ENCODE measurements at places on chromosomes 4 and X.
A peak's percentile ranks its signal among the peaks of the same experiment; 100 is the strongest.

DNA sequence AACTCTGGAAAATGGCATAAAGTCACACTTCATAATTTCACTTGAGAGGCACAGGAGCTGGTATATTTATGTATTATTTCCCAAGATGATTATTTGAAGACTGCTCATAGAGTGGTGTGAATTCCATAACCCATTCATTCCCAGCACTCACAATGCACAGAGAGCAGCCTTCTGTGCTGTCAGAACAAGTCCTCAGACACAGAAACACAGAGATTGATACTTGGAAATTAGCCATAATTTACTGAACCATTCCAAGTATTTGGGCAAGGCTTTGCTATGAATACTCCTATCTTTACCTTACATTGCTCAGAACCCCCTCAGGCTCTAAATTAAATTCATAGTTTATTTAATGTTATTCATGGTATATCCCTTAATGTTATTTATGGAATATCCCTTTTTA, 53.6 kb downstream of the PABPC4L start:
- DNase-seq = no peak

DNA sequence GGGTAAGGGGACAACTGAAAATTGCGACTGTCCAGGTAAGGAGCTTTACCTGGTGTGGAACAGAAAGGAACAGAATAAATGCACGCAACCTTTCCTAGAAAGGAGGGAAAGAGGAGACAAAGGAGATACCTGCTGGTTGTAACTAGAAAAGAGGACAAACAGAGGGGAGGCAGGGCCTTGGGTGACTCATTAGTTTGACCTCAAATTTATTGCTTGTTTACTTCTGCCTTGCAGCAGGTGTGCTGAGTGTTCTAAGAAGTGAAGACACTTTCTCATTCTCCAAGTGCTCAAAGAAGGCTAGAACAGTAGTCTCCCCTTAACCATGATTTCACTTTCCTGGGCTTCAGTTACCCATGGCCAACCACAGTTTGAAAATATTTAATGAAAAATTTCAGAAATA, 123.1 kb upstream of the BOD1L1 start:
- no peak for DNase-seq

GRCh38 chr4:146462251-146462650, 59.5 kb downstream of the SLC10A7 start:
- DNase-seq = no peak

GRCh38 chr4:31065086-31065485, 344.9 kb downstream of the PCDH7 start:
- DNase-seq = no peak

DNA sequence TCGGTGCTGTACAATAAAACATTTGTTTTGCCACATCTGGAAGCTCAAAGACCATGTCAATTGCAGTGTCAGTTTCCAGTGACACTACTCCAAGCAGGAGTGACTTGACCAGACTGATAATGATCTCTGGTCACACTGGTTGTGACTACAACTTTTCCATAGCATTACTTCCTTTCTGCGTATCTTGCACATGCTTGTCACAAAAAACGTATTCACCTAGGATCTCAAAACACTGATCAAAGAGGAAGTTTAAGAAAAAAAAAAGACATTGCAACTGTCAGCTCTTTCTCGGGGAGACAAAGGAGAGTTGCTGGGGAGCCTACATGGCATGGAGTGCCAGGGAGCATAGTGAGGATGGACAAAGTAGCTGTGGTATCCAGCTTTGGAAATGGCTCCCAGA, 60.6 kb downstream of the OPHN1 start:
- no peak for DNase-seq

DNA sequence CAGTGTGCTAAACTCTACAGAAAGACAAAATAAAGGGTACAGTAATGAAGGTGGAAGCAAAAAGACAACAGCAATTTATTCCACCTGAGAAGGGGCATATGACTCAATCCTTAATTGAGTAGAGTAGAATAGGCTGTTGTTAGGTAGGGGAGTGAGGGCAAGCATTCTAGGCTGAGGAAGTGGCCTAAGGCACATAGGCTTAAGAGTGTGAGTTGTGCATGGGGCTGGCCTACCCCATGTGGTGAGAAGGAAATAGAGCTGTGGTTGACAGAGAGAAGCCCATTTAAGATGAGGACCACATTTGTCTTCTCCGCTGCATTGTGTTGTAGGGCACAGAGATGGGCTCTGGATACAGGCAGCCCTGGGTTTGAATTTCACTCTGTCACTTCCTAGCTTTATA, 3.4 kb upstream of the ZCCHC18 start:
- DNase-seq = no peak

DNA sequence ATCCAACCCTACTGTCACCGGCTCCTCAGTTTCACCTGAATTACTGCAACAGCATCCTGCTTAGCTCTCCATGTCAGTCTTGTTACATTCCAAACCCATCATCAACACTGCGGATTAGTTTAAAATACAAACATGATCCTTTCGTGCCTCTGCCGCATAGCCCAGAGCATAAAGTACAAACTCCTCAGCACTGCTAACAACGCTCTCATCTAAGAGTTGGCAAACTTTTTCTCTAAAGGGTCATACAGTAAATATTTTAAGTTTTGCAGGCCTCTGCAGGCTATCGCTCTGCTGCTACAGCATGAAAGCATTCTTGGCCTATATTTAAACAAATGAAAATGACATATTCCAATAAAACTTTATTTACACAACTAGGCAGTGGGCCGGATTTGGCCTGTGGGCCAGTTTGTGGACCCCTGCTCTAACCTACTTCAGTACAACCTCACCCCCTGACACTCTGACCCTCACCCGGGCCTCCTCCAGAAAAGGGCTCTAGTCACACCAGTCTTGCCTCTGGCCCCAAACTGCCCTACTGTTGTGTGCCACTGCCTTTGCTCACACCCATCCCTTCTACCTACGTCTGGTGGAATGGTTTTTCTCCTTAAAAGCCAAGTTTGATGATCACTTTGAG, 7.2 kb downstream of the STX18 start:
- DNase-seq = no peak

DNA sequence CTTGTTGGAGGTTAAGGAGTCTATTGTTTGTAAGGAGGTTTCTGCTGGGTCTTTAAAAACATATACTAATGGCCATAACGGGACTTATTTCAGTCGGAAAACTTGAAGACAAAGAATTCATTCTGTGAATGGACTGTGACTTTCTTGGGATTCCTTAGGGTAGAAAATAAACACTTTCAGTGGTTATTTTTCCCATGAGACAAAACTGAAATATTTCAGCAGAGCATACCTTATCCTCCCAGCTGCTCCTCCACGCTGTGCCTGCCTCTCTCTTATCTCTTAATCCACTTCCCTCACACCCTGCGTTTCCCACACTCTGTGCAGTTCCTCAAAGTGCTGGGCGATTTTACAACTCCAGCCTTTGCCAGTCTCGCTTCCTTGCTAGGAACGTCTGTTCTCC, 47.1 kb upstream of the SORBS2 start:
- DNase-seq = no peak

- DNase-seq = no peak
Measured at GRCh38 chrX:45258731-45259402, 58.2 kb upstream of the DIPK2B start.

GRCh38 chrX:126552313-126553022, at the start of gene DCAF12L1:
TSS of gene DCAF12L1 (minus strand) at chrX:126552814. CDS start at chrX:126552608, 206 bp downstream.
- DNase-seq = no peak

DNA sequence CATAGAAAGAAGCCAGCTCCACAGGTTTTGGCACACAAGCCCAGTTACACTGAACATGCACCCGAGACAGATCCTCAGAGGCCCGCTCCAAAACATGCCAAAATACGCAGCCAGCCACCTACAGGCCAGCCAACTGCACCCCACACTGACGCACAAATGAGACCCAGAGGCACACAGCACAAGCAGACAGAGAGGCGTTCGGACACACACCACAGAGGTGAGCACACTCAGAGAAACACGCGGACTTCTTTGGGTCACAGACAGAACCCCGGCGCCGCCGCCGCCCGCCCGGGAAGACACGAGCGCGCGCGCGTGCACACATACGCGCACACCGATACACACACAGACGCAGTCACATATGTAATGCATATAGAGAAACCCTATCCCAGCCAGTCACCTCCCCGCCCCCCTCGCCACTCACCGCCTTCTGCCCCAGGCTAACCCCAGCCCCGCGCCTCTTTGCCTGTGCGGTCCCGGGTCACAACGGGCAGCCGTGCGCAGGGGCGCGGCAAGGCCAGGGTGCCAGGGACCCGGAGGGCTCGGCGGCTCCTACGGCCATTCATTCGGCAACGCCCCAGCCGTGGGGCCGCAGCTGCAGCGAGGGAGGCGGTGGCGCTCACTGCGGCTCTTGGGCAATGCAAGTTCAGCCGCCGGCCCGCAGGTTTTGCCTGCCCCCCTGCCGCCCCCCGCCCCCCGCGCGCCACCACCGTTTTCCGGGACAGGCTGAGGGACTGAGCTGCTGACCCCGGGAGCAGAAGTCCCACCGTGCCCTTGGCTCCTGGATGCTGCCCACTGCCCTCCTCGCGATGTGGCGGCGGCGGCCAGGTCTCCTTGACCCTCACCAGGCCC, 553 bp downstream of the SEPTIN6 start:
- DNase-seq = peak; percentile 72

DNA sequence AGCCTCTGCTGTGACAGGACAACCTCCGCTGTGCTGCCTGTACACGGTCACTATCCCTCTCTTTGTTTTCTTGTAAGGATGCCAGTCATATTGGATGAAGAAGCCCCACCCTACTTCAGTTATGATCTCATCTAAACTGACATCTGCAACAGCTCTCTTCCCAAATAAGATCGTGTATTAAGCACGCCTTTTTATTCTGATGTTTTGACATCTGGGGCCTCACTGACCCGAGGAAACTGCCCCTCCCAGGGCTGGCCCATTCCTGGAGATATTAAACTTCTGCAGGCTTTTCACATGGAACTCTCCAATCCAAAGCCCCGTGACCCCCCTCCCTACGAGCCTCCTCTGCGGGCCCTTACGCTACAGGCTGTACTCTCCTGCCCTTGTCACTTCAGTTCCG, 232.0 kb downstream of the ARHGAP10 start:
- no peak for DNase-seq

DNA sequence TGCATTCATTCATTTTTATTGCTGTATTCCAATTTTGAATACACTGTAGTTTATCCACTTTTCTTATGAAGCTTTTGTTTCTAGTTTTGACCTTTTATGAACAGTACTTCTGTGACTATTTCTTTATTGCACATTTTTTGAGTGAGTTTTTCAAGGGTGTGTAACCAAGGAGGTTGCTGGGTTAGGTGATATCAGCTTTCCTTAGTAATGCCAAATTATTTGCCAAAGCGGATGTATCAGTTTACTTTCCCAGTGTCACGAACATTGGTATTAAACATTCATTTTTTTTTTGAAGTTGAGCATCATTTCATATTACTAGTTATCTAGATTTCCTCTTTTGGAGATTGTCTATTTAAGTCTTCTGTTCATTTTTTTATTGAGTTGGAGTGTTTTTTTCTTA, 32.9 kb downstream of the STIM2 start:
- DNase-seq = no peak

GRCh38 chr4:52948057-52948423, 85.9 kb downstream of the RASL11B start:
- DNase-seq = no peak

- DNase-seq = no peak
Measured at GRCh38 chrX:37854748-37855147, 7.4 kb upstream of the DYNLT3 start.

DNA sequence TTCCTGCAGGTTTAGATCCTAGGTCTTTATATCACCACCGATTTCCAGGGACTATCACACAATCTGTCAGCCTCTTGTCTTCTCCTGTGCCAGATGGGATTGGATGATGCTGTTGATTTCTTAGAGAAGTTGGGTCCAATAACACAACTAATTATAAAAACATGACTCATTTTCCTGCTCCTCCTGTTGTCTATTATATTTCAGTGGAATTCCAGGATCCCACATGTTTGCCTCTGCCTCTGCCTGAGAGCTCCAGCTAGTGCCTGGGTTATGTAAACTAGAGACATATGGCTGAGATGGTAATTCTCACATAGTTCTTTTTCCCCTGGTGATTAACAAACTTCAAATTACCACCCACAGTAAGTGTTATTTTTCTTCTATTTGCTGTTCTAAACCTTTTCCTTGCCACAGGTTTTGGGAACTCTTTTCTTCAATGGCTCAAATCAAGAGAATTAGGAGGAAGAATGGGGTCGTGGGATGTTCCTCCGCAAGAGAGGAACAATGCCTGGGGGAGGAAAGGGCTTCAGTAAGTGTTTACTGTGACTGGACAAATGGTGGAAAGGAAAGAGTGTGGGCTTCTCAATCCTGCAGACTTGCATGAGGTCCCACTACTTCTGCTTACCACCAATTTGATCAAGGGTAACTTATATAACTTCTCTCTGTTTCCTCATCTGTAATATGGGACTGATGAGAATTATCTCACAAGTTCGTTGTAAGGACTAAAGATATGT, 3.4 kb upstream of the HOPX start:
- DNase-seq = no peak

DNA sequence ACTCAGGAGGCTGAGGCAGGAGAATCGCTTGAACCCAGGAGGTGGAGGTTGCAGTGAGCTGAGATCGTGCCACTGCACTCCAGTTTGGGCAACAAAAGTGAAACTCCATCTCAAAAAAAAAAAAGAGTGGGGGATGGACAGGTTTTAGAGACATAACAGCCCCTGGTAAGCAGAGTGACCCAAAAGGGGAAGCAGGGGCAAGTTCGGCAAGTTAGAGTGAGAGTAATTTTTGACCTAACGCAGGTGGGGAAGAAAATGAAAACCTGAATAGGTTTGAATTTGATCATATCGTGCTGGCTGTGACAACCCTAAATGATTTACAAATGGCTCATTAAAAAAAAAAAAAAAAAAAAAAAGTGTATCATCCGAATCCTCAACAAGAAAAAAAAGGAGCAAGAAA, 25.7 kb upstream of the TMEM131L start:
- DNase-seq = no peak

GRCh38 chr4:183903021-183903760, 1.9 kb upstream of the STOX2 start:
- no peak for DNase-seq

- DNase-seq = no peak
Measured at GRCh38 chrX:110022599-110023448, 19.9 kb downstream of the TMEM164 start.

DNA sequence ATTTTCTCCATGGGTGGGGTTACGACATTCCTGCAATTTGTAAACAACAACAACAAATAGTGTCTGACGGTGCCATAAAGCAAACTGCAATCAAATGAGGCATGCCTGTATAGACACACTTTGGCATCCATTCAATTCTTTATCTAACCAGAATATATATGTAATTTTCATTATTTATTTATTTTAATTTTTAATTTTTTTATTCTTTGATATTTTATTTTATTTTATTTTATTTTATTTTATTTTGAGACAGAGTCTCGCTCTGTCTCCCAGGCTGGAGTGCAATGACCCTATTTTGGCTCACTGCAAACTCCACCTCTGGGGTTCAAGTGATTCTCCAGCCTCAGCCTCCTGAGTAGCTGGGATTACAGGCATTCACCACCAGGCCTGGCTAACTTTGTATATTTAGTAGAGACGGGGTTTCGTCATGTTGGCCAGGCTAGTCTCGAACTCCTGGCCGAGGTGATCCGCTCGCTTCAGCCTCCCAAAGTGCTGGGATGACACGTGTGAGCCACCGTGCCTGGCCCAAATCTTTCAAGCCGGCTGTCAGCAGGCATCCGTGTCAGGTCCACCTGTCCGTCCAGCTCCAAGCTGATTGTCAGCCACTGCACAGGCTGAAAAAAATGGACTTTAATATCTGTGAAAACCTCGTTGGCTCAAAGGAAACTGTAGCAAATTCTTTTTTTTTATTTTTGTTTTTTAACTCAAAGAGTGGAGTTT, 200.8 kb downstream of the ASMT start:
- DNase-seq = no peak

Data from CD4-positive, alpha-beta T cell treated with Interleukin-15 for 1 hour (primary cell).